ENCODE measurements at places on chromosomes 5 and 9.

DNA sequence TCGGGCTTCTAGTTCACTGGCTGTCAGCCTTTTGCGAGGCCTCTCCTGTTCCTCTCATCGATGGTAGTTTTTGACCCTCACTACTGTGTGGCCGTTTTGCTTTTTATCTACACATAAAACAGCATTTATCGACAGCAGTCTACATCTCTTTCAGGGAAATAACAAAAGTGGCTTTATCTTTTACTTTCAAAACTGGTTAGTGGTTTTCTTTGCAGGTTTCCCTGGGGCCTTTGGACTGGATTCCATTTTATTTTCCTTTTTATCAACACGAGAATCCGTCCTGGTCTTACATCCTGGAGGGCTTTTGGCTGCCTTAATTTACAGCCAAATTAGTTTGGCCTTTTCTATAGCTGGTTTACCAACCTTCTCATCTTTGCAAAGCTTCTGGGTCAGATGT, 793 bp upstream of the PKD2L2 start:
- no peak for DNase-seq

GRCh38 chr9:24045150-24045549, 219.1 kb upstream of the ELAVL2 start:
- DNase-seq, result no peak

GRCh38 chr9:5719100-5719926, 90.4 kb downstream of the RIC1 start:
- DNase-seq, result no peak

- DNase-seq, result no peak
Measured at GRCh38 chr9:95880021-95880690, 4.7 kb downstream of the ERCC6L2 start.

- DNase-seq, result no peak
Measured at GRCh38 chr5:54516051-54516655, 1.4 kb upstream of the SNX18 start.

DNA sequence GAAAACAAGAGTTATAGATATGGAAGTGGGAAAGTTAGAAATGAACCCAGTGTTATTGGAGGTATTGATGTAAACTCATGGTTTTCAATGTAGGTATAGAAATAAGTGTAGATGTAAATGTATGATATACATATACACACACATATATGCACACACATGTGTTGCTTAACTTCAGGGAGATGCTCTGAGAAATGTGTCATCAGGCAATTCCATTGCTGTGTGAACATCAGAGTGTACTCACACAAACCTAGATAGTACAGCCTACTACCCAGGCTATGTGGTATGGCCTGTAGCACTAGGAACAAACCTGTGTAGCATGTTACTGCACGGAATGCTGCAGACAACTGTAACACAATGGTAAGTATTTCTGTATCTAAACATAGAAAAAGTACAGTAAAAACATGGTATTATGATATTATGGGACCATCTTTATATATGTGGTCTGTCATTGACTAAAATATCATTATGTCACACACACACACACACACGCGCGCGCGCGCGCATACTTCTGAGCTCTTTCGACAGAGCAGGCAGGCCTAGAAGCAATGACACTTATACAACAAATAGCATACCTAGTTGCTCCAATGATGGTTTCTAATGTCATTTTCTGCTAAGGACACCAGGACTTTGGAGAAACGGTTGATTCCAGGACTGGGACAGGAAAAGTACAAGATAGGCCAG, 86.6 kb downstream of the MACROH2A1 start:
- no peak for DNase-seq

GRCh38 chr9:23117616-23118015, 671.0 kb downstream of the DMRTA1 start:
- DNase-seq, result no peak

GRCh38 chr5:168073991-168074800, 217.2 kb upstream of the WWC1 start:
- no peak for DNase-seq

DNA sequence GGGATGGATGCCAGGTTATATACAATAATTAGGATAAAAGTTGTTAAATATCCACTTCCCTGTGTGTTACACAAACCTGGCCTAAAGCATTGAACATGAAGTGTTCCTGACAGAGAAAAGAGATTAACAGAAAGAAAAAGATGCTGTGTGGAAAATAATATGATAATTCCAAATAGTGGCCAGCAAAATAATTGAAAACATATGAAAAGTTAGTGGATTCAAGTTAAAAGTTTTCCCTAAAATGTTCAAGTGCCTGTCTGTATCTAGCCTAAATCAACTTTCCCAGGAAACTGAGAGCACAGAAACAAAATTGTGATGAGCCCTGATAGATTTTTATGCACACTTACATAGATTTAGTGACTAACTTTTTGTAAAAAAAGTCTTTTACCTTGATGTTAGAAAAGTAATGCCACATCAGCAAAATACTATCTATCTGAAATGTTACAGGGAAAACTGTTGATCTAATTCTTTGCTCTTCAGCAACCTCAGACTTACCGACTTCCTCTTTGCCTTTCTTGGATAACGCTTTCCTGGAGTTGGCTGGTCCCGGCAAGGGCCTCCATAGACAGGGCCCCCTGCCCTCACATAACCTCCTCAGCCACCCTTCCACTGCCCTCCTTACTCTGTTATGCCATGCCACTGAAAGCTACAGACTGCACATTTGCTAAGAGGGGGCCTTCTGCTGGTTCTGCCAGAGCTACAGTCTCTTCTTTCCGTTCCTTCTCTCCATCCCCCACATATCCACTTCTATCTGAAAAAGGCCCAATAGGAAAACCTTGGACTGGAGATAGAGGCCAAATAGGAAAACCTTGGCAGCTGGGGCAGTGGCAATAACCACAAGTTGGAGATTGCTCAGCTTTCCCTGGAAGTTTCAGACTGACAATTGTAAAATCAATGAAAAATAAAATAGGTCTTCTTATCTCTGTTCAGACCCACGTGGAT, 44.4 kb downstream of the ZNF474 start:
- DNase-seq, result no peak

DNA sequence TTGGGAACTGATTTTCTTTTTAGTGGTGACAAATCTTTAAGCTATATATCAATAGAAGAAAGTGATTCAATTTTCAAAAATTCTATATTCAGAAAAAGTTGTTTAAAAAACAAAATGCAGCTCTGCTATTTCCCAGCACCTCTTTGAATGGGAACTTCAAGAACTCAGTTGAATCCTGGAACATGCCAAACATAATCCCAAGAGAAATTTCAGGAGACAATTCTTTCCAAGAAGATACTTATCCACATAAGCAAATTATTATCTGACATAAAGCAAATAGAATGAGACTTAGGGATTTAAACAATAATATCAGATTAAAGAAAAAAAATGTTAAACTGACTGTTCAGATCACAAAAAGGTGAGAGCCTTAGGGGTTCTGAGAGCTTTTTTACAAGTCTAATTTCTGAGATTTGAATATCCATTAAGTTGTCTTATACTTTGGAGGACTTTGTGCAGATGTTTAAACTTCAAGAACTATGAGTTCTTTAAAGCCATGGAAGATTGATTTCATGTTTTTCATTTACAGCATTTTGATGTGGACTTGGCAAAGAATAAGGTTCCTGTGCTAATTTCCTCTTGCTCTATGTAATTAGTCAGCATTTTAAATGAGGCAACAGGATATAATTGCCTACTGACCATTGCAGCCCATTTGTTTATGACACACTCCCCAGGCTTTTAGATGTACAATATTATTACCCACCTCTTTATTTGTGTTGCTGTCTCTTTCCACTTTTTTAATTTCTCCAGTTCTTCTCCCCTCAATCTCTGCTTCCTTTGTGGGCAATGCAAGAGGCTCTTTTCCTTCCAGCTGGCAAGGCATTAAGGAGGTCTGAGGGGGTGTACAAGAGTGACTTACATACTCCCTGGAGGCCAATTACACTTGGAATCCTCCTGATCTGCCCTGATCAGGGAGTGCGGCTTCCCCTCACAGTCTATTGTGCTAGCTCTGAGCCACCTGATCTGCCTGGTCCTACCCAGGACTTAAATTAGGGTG, 419.1 kb downstream of the NR2F1-AS1 start:
- no peak for DNase-seq

DNA sequence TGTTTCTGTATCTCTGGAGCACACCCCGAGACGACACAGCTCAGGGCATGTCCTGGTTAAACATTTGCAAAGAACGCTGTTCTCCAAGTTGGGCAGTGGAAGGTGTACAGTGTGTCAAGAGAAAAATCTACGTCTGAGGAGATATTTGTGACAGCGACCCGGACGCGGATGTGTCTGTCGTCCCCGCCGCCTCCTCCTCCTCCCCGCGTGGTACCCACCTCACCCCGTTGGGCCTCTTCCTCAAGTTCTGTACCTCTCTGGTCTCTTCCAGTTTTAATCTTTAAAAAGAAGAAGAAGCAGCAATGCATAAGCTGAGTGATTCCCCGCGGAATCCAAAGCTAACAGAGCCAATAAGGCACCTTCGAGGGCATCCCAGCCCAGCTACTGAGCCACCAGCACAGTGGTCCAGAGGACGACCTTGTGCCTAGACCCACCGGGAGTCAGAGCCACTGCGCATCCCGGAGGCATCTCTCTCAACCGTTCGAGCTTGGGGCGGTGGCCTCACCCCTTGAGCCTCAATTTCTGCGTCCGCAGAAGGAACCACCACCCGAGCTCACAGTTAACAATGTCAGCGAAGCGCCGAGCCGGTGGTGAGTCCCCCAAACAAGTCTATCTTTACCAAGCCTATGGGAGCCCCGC, 467 bp downstream of the C9orf78 start:
- DNase-seq, result no peak

- no peak for DNase-seq
Measured at GRCh38 chr9:97046228-97046627, 7.3 kb upstream of the CTSV start.

- no peak for DNase-seq
Measured at GRCh38 chr9:31325778-31326177, 1058.7 kb upstream of the ACO1 start.

DNA sequence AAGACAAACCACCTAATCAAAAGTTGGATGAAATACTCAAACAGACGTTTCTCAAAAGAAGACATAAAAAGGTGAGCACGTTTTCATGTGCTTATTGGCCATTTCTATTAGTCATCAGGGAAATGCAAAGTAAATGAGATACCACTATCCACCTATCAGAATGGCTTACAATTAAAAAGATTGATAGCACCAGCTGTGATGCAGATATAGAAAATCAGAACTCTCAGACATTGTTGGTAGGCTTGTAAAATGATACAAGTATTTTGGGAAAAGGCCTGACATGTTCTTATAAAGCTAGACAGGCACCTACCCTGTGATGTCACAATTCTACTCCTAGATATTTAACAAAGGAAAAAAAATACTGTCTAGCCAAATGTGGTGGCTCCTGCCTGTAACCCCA, 44.0 kb upstream of the SLC30A5 start:
- no peak for DNase-seq

GRCh38 chr9:137454145-137454596, 5.0 kb downstream of the NSMF start:
- no peak for DNase-seq

GRCh38 chr9:19922476-19923118, 133.8 kb upstream of the SLC24A2 start:
- DNase-seq, result no peak

GRCh38 chr9:34087370-34087769, 38.7 kb upstream of the UBAP2 start:
- no peak for DNase-seq

DNA sequence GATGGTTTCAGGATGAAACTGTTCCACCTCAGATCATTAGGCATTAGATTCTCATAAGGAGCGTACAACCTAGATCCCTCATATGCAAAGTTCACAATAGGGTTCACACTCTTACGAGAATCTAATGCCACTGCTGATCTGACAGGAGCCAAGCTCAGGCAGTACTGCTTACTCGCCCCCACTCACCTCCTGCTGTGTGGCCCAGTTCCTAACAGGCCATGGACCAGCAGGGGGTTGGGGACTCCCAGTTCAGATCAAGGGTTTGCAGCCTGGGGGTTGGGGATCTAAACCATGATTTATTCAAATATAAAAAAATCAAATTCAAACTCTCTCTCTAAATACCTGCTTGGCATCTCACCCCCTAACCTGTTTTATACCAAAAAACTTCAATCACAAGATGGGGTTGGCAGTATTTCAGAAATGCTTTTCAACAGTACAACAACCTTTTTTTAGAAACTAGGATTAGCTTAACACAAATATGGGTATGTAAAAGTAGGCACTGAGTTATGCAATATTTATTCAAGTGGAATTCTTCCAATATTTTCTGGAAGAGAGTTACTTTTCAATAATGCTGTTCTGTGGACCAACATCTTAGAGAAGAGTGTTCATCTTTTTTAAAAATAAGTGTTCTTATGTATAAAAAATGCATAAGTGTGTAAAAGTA, 30.1 kb upstream of the SLC12A2 start:
- DNase-seq, result no peak

GRCh38 chr5:41418220-41419031, 92.0 kb downstream of the PLCXD3 start:
- no peak for DNase-seq

DNA sequence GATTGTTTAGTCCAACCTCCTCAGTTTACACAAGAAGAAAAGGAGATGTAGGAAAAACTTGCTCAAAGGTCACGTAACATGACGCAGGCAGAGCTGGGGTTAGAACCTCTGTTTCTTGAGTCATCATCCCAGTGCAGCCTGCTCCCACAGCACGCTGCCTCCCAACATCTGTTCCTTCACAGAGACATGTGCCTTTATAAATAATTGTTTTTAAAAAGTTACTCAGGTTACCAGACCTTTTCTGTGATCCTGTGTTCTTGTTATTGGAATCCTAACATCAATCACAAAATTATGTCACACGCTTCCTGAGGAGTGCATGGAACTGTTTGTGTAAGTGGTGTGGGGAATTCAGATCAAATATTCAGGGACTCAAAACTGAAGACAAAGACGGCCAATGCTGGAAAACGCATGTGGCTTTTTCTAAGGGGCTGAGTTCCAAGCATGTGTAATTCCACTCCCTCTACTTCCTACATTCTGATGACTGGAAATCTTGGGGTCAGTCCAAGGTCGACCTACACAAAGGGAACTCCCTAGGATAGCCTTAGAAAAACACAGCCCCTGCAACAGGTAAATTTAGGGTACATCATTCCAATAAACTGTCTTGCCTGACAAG, 184.3 kb downstream of the TSSK1B start:
- no peak for DNase-seq

DNA sequence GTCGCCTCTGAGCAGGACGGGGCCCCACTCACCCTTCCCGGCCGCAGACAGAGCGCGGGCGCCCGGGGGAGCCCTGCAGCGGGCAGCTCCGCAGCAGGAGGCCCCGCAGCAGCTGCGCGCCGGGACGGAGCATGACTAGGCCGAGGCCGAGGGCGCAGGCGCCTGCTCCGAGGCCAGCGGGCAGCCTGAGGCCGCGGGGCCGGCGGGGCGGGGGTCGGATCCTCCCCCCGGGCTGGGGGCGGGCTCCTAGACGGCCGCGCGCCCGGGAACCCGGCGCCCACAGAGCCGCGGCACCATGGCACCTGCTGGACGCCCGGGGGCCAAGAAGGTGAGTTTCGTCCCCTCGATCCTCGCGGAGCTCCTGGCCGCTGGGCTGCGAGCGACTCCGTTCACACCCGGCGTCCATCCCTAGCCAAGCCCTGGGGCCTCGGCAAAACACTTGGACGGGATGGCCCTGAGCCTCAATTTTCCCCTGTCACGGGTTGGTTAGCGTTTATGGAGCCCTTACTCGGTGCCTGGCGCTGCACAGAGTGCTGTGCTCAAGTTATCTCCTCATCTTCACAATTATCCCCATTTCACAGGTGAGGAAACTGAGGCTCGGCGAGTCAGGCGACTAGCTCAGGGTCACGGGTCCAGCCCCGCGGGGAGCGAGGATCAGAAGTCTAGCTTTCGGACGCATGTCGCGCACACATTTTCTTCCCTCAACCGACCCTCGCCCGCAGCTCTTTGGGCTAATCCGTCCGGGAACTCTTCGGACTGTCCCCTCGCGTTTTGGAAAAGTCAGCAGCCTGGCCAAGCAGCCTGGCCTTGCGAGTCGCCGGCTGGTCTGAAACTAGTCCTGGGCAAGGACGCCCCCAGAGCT, at the start of the genes BHMT2 and DMGDH:
Gene BHMT2, plus strand, starts transcription at position 280 of the 862 bp plus-strand sequence. Its CDS starts 16 bp downstream, at position 296.
Gene DMGDH, minus strand, starts transcription at position 187 of the 862 bp plus-strand sequence. Its CDS starts 54 bp downstream, at position 133.
- DNase-seq, result no peak
